ENCODE measurements at places on chromosomes 3 and 15.

DNA sequence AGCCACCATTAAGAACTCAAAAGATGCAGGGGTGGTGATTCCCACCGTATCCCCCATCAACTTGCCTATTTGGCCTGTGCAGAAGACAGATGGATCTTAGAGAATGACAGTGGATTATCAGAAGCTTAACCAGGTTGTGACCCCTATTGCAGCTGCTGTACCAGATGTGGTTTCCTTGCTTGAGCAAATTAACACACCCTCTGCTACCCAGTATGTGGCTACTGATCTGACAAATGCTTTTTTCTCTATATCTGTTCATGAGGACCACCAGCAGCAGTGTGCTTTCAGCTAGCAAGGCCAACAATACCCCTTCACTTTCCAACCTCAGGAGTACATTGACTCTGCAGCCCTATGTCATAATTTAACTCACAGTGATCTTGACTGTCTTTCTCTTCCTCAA, 8.6 kb upstream of the MCF2L2 start:
- DNase-seq: no peak

DNA sequence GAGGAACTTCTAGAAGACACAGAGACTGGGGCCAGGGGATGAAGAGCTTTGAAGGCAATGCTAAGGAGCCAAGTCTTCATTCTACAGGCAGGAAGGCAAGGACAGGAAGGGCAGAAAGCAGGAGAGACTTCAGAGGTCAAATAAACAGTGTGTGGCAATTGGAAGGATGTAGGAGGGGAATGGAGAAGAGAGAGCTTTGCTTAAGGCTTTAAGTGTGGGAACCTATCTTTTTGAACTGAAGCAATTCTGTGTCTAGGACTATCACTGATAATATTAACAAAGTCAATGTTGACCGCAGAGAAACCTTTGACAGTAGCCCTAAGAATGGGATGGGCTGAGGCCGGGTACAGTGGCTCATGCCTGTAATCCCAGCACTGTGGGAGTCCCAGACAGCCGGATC, 325.0 kb downstream of the FOXP1 start:
- DNase-seq: no peak

- no peak for DNase-seq
Measured at GRCh38 chr3:150307311-150308036, 100.6 kb upstream of the TSC22D2 start.

DNA sequence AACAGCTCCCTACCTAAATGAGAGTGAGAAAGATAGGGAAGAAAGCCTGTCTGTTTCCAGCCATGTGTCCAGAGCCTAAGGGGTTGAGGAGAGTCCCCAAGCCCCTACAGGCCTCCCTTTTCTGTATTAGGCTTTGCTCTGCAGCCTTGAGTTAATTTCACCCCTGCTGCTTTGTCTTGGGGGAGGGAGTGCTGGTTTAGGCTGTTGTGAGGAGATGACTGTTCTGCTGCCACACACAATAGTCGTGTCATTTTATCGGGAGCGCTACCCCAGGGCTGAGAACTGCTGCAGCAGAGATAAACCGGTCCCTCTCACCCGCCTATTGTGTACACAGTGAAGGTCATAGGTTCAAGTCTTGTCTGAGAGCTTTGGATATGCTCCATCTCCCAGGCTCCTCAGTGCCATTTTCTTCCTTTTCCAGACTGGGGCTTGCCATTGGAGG, 1.4 kb downstream of the ZNF609 start:
- DNase-seq: no peak

Data from AG09309 (cell line).